ENCODE measurements at places on chromosomes 2 and 18. TPM values are rescaled to one million over a fixed set of nuclear protein-coding genes. Genes with fewer than 3 reads are reported as not detected.

NTSR2 gene
- not detected for total RNA-seq

DOK6 gene
- total RNA-seq = 15.8 TPM

CAPN14 gene
- total RNA-seq = 0.12 TPM

CDCA7 gene
- total RNA-seq = 12.0 TPM

TDRD15 gene
- 0.06 TPM for total RNA-seq

UGT1A7 gene
- not detected for total RNA-seq

ZNF521 gene
- 58.0 TPM for total RNA-seq

Measured in metanephros (tissue), 2 donors.